ENCODE measurements at places on chromosomes 7 and 10.

DNA sequence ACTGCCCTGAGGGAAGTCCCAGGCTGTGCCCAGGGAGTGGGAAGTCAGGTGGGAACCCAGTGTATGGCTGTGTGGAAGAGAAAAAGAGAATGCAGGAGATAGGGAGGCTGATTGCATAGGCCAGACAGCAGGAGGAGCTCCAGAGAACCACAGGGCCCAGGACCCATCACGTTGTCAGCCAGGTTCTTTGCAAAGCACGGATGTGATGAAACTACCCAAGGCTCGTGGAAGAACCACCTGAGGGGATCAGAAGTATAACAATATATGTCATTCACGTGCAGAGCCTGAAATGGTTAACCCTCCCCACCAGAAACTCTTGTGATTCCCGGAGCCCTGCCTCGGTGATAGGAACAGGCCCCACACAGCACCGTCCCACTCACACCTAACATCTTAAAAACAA lies 83.6 kb downstream of the LARP4B start:
- no peak for DNase-seq
- H3K27ac ChIP-seq, result no peak overlapping the region
- H3K4me1 ChIP-seq, result peaks cover 42% of the 10 kb centered on the region

- H3K4me3 ChIP-seq, result no peak overlapping the region
- no peaks in the 10 kb centered on the region for H3K36me3 ChIP-seq
- H3K27ac ChIP-seq, result no peak overlapping the region
These were observed 194.1 kb upstream of the SP8 start for GRCh38 chr7:20980668-20981264.

DNA sequence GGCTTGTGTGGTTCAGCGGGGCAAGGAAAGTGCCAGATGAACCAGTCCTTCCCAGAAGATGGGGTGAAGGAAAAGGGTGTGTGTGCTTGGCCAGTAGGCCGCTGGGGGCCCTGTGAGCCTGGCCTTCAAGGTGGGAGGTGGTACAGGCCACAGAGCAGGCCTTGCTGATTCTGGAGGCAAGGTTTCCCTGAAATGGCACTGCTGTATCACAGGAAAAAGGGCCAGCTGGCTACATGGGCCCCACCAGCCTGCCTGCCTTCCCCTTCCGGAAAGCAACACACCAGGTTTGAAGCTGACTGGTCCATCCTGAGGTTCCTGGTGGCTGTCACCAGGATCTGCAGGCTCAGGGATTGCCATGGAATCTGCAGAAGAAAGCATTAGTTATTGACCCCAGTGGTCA lies 12.5 kb downstream of the MMRN2 start:
- no peak overlapping the region for H3K4me3 ChIP-seq
- H3K4me1 ChIP-seq, result peaks cover 9% of the 10 kb centered on the region
- H3K36me3 ChIP-seq, result no peaks in the 10 kb centered on the region
- H3K27me3 ChIP-seq, result no peaks in the 10 kb centered on the region

DNA sequence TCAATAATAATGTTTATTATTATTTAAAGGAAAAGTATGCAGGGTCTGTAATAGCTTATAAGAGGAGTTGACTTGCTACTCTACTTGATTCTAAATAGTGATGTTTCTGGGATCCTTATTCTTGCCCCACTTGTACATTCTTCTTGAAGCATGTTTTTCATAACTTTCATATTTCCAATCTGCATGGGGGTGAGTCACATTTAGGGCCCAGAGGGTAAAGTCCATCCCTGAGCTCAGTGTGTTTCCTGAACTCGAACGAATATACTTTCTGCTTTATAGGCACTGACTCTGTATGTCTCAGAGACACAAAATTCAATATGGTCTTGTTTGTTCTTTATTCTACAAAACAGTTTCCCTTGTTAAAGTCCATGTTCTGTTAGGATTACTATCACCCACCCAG lies 61.0 kb upstream of the SMIM30 start:
- H3K4me3 ChIP-seq, result no peak overlapping the region
- no peaks in the 10 kb centered on the region for H3K4me1 ChIP-seq
- no peak for DNase-seq
- peaks cover 12% of the 10 kb centered on the region for H3K27me3 ChIP-seq
- no peak overlapping the region for H3K27ac ChIP-seq
- no peaks in the 10 kb centered on the region for H3K36me3 ChIP-seq

- peak overlapping the region; percentile 98 for H3K27ac ChIP-seq
- no peak for DNase-seq
- H3K36me3 ChIP-seq, result peaks cover 2% of the 10 kb centered on the region
These were observed 831 bp downstream of the CCDC7 start for GRCh38 chr10:32446536-32447406.

GRCh38 chr10:120656107-120656506 lies 195.1 kb upstream of the WDR11 start:
- no peak for DNase-seq
- no peaks in the 10 kb centered on the region for H3K36me3 ChIP-seq
- H3K4me3 ChIP-seq, result no peak overlapping the region
- no peaks in the 10 kb centered on the region for H3K4me1 ChIP-seq
- H3K27me3 ChIP-seq, result peaks cover 2% of the 10 kb centered on the region

Measured in activated naive CD4-positive, alpha-beta T cell treated with anti-CD3 and anti-CD28 coated beads for 36 hours (primary cell).